Fibroblast of the aortic adventitia (primary cell): ENCODE measurements at places on chromosomes 12 and 14.
A peak's percentile ranks its signal among the peaks of the same experiment; 100 is the strongest.

GRCh38 chr12:120368789-120369602, at the start of gene MSI1:
Gene MSI1, minus strand, starts transcription at chr12:120369164. Its CDS starts 73 bp downstream, at chr12:120369091.
- no peak for DNase-seq

DNA sequence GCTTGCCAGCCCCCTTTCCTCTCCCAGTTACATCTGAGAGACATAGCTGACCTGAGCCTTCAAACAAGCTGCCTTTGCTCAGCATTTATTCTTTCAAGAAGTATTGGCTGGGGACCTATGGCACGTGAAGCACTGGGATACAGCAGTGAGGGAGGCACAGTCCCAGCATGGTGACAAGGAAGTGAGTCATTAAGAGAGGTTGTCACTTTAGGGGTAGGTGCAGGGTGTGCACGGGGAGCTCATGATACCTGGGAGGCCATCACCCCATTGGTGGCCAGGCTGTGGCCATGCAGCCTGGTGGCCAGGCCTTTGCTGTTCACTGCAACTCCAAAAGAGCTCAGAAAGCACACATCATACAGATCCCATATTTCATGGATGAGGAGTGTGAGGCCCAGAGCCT, 5.7 kb upstream of the KRT75 start:
- no peak for DNase-seq

DNA sequence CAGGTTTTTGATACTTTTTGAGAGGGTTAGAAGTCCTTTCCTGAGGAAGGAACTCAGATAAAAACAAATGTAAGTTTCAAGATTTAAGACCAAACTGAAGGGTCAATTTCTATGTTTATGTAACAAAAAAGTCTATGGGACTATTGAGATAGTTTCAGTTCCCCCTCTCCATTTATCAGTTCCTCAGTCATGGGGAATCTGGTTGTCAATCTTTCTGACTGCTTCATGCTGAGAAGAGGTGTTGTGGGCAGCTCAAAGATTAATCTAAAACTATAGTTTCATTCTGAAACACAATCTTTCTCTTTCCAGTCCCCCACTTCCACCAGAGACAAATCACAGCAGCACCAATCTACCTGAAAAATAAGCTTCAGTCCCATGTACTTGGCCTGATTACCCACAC, 93.7 kb downstream of the KCNMB4 start:
- no peak for DNase-seq

DNA sequence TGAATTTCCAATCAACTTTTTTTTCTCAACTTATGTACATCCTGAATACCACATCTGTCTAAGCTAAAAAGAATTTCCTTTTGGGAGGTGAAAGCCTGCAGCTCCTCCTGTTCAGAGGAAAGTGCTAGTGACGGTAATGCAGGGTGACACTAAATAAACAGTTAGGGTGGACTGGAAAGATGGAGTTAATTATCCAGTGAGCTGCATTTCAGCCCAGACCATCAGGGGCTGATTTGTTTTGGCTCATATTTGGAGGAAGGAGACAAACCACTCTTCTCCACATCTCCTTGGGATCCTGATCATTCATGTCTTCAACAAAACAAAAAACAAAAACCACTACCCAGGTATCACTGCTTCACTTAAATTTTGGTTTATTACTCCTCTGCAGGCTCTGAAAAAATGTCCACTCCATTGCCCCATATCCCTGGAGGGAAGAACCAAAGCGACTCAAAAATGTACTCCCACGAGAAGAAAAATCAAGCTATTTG, 5.1 kb upstream of the SIX1 start:
- DNase-seq = peak; percentile 54

DNA sequence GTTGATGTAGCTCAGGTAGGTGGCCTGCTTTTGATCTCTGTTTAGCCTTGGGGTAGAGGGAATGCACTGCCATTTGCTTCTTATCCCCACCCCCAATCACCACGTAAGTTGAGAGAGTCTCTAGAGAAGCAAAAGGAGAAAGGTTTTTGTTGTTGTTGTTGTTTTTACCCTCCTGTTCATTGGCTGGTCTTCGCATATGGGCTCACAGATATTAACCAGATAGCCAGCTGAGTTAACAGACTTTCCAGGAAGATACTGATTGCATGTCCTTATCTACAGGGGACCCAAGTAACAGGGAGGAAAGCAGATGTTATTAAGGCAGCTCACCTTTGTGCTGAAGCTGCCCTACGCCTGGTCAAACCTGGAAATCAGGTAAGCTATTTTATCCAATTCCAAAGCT, 2.9 kb downstream of the PA2G4 start:
- no peak for DNase-seq

- peak; percentile 73 for DNase-seq
Observed at GRCh38 chr12:14846876-14847580, 3.7 kb upstream of the ART4 start.

GRCh38 chr12:9669019-9669326, 540 bp upstream of the CLEC2D start:
- no peak for DNase-seq

- DNase-seq = peak; percentile 2
Observed at GRCh38 chr14:86055512-86056075, 525.6 kb downstream of the FLRT2 start.

GRCh38 chr12:114391088-114391487, 14.9 kb downstream of the TBX5 start:
- no peak for DNase-seq

GRCh38 chr12:59672273-59672672, 76.4 kb downstream of the SLC16A7 start:
- DNase-seq = no peak

- peak; percentile 25 for DNase-seq
Observed at GRCh38 chr12:39441963-39442830, 723 bp downstream of the KIF21A start.

DNA sequence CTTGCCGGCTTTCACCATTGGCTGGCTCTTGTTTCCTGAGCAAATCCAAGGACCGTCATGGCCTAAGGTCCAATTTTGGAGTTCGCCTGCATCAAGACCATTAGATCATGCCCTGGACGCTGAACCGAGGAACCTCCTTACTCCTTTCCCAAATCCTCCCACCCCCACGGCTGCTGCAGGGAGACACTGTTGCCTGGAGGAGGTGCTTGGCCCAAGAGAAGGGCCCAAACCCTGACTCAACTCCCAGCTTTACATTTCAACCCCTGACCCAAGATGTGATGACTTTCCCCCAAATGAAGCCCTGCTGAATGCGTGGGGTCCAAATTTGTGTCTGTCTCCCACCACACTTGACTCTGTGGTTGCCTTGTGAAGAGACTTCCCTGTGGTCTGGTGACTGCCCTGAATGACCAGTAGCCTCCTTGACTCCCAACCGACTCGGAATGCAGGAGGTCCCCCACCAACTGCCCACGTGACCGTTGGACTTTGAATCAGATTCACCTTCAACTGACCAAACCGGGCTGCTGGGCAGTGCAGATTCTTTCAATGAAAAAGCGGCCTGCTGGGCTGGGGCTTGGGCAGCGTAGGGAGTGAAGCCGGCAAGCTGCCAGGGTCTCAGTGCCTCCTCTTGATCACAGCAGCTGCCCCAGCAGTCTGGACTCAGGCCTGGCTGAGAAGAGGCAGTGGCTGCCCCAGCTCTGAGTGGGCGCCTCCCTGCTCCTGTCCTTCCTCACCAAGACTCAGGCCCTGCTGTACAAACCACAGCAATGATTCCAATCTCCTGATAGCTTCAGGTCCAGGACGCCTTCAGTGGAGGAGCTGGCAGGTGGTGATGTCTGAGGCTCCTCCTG, 46.7 kb upstream of the OASL start:
- DNase-seq = no peak

DNA sequence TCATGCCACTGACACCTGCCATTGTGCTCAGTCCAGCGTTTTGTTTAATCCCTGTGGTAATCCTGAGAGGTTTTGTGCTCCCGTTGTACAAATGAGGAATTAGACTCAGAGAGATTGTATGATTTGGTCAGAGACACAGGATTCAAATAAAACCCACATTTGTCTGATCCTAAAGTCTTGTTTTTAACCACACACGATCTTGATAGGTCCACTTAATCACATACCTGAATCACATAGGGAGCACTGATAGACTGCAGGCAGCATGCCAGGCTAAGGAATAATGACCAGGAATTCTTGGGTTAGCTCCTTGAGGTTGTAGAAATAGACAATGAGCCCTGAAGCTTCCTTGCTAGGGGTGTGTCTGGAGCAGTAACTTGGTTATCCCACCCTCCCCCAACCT, 202.6 kb upstream of the RGS6 start:
- DNase-seq = no peak

GRCh38 chr14:101775826-101776225, 14.3 kb downstream of the PPP2R5C start:
- DNase-seq = no peak

- peak; percentile 95 for DNase-seq
Observed at GRCh38 chr12:124512667-124513296, 54.6 kb downstream of the NCOR2 start.

DNA sequence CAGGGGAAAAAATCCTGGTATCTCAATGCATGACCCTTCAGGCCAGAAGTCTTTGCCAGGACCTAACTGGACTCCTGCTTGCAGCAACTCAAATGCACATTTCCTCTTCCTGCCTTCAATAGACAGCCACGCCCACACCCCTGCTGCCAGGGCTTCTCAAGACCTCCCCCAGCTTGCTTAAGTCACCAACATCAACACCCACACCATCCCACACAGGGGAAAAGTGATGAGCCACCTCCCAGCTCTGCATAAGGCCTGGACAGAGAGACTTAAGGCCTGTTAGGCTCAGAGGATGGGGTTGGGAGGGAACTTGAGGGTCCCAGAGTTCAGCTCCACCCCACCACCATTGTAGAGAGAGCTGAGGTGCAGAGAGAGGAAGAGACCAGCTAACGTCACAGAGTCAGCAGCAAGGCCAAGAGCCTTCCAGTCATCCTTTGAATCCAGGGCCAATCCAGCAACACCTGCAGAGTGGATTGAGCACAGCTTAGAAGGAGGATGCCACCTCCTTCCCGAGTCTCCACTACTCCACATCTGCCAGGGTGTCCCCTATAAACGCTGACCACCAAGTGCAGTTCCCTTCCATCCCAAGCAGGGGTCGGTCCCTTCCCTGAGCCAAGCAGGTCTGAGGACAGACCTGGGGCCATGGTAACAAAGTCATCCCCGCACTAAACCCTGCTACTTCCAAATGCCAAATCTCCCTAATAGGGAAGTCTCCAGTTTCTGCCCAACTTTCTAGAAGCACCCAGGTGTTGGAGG, 50.0 kb downstream of the KDM2B start:
- peak; percentile 89 for DNase-seq

DNA sequence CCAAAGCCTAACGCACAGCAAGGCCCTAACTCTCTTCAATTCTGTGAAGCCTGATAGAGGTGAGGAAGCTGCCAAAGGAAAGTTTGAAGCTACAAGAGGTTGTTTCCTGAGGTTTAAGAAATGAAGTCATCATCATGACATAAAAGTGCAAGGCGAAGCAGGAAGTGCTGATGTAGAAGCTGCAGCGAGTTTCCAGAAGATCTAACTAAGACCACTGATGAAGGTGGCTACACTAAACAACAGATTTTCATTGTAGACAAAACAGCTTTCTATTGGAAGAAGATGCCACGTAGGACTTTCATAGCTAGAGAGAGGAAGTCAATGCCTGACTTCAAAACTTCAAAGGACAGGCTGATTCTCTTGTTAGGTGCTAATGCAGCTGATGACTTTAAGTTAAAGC, 385.6 kb upstream of the OR4E1 start:
- DNase-seq = no peak

DNA sequence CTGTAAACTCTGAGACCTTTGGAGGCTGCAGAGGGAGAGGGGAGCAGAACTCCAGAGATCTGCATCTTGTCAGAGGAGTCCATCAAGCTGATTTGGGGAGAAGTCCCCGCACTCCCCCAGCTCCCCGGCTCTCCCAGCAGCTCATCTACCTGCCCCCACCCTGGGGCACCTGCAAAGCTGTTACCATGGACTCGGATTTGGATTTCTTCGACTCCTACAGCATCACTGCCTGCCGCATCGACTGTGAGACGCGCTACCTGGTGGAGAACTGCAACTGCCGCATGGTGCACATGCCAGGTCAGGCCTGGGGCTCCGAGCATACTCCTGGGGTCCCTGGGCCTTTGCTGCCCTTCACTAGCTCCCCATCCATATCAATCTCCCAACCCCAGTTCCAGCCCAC, 6.9 kb upstream of the SMARCD1 start:
- no peak for DNase-seq

- no peak for DNase-seq
Observed at GRCh38 chr14:69226736-69227135, 33.2 kb upstream of the GALNT16 start.
